ENCODE measurements at places on chromosomes 7 and 10.

DNA sequence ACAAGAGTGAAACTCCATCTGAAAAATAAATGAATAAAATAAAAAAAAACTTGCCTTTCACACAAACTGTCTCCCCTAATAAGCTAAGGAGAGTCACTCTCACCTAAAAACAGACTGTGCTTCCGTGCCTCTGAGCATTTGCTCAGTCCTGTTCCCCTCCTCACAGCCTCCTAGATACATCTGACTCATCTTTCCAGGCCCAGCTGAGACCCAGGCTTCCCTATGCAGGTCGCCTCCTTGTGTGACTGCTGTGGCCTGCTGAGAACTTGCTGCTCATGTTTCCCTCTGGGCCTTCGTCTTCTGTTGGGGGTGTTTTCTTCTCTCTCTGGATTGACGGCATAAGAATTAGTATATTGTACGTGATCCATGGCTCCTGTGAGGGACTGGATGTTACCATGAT, 777.7 kb downstream of the LRMDA start:
- no peak for DNase-seq

DNA sequence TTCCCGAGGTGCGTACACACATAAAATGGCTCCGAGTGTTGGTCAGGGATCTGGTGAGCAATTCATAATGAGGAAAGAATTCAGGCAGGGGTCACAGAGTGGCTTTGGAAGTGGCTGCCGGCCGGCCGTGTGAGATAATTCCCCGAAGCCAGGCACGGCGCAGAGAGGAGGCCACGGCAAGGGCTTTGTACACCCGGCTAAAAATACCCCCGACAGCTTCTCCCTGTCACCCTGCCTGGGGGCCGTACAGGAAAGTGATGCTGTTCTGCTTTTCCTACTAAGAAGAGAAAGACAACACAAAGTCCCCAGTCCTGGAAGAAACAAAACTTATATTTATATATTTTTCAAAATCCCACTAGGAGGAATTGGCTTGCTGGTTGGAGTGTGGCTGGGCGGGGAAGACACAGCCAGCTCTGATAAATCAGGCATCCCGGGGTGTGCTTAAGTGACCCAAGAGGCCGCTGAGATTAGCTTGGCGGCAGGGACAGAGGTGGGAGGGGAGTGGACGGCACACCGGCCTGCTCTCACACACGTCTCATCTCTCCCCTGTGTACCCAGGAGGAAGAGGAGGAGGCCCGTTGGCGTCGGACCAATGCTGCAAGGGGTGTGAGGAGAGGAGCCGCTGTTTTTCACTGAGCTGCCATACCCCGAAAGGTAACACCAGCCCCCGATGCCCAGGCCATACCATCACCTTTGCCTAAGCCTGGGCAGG, 70.5 kb downstream of the ZMIZ1 start:
- no peak for DNase-seq

DNA sequence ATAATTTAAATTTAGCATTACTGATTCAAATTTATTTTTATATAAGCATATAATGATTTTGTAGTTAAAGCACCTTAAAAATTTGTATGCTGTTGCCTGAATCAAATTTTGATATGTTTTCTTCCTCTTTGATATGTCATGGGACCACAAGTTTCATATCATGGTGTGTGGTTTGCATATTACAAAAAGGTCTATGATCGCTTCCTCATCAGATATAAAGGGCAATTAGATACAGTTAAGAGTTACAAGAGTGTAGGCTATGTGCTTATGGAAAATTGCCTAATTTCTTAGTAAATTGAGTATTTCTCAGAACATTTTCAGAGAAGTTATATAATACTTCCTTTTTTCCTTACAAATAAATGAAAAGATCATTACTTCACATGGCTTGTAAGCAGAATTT, 22.2 kb downstream of the MRC1 start:
- DNase-seq, result no peak

GRCh38 chr10:48209241-48209640, 65.3 kb downstream of the FRMPD2 start:
- DNase-seq, result no peak

- no peak for DNase-seq
Observed at GRCh38 chr7:50653126-50653864, 88.1 kb upstream of the DDC start.

GRCh38 chr10:77180794-77181193, 456.8 kb downstream of the KCNMA1 start:
- DNase-seq, result no peak

GRCh38 chr10:102451105-102451969, at the start of gene C10orf95:
C10orf95 (minus strand) TSS chr10:102451543; CDS start chr10:102451093, 450 bp downstream.
- no peak for DNase-seq

- DNase-seq, result no peak
Observed at GRCh38 chr7:100466653-100467605, 2.9 kb upstream of the SPACDR start.

DNA sequence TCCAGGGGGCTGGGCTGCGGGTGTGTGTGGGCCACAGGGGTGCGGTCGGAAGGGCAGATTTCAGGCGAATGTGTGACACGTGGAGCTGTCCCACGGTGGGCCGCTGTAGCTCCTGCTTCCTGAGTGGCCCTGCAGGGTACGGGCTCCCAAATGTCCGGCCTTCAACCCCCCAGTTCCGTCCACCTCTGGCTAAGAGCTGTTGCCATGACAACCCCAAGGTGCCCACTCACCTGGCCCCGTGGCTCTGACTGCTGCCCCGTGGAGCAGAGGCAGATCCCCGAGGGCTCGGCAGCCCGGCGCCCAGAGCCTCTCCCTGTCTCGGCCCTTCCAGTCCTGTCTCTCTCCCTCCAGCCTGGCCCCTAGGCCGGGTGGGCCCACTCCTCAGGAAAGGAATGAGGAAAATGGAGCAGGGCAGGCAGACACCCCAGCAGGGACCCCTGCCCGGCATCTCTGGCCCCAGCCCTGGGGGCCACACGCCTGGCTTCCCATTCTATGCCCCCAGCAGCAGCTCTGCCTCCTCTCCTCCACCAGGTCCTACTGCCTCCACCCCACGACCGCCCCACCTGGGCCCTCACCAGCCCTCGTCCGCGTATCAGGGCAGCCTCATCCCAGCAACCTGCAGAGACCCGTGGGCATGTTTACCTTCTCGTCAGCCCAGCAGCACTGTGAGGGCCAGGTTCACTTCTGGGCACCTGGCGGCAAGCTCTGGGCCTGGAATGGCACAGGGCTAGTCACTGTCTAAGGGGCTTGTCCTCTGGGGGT, 215.6 kb downstream of the ELFN1 start:
- DNase-seq, result no peak

GRCh38 chr7:21526007-21526406, 16.8 kb upstream of the DNAH11 start:
- no peak for DNase-seq

GRCh38 chr10:89001024-89001728, 10.6 kb downstream of the FAS start:
- no peak for DNase-seq

DNA sequence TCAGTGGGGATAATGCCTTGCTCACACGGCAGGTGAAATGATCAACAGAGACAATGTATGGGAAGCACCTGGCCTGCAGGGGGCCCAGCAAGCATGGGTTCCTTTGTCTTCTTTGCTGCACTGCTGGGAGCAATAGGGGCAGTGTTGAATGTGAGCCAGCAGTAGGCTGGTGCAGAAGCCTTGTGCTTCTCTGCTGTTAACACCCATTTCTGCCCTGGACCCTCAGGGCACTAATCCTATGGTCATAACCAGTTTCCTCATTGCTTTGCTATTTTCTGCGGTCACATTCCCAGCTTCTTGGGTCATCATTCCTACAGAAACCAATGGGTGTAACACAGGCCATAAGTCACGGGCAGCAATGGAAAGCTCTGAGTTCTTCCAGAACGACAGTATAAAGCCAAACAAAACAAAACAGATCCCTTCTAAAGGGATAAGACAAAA, 10.9 kb upstream of the LGI1 start:
- DNase-seq, result no peak

DNA sequence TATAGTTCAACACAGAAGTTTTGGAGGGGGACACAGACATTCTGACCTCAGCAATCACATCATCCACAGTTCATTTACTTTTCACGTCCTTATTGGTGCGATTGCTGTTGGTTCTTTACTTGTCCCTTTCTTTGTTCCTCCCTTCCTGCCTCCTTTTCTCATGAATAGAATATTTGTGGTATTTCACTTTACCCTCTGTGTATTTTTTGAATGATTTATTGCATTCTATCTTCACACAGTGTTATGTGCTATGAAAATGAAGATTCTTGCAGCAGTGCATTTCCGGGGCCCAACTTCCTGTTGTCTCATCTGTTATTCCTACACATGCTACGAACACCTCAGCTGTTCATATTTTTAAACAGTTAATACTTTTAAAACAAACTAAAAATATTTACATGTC, 179.6 kb downstream of the ZMYND11 start:
- DNase-seq, result no peak

GRCh38 chr7:151451626-151452571, 12.0 kb upstream of the CRYGN start:
- DNase-seq, result no peak

DNA sequence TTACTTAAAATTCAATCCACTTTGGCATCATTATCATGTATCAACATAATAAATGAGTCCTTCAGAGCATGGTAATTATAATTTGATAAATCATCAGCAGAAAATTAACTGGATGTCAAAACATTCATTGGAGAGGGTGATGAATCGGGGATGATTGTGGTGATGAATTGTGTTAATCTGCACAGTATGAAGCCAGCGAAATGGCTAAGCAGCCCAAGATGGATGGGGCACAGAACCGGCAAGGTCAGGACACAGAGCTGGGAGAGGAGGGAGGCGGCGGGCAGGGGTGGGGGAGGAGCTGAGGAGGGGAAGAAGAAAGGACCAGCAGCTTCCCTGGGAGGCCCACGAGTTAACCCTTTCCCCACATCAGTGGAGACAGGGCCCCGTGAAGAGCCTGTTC, 536.1 kb downstream of the LRMDA start:
- DNase-seq, result no peak

DNA sequence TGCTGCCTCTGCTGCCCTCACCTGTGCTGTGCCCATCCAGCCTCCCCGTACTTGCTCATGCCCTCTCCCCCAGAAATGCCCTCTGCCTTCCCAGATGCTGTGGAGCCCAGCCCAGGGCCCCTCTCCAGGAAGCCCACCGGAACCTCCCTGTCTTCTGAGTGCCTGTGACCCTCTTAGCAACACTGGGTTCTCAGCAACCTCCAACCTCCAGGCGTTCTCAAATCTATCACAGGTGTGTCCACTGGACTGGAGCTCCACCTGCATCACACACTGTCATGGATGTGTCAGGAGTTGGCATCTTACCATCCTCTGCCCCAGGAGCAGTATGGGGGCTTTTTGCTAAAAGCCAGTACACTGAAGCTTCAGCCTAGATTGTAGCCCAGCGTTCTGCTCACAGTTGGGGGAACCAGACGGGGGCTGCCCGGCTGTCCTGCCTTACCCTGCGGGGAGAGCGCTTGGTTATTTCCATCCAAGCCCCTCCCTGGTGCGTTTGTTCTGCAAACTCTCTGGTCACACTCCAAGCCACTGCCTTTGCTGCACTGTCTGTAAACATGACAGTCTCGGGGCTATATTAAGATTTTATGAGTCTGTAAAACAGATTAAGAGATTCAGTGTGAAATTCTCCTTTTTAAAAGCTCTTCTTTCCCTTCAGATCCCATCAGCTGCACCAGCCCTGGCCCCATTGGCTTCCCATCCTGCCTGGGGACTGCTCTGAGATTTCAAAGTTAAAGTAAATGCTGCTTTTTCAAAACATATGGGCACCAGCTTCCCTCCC, 71.3 kb upstream of the CPXM2 start:
- DNase-seq, result no peak

DNA sequence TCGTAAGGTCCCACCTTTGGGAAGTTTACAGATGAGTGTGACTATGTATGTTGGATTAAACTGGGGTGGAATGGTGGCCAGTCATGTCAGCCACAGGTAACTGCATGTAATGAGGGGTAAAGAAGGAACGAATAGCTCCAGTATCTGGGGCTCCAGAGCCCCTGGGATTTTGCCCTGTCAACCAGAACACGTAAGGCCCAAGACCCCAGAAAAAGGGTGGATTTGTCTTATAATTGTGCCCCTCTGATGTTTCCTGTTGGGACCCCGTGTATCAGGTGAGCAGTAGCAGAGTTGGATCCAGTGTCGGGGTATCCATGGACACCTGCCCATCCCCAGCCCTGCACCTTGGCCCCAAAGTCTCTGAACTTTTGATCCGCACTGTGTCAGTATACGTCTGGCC, 76.9 kb downstream of the ADARB2 start:
- DNase-seq, result no peak

DNA sequence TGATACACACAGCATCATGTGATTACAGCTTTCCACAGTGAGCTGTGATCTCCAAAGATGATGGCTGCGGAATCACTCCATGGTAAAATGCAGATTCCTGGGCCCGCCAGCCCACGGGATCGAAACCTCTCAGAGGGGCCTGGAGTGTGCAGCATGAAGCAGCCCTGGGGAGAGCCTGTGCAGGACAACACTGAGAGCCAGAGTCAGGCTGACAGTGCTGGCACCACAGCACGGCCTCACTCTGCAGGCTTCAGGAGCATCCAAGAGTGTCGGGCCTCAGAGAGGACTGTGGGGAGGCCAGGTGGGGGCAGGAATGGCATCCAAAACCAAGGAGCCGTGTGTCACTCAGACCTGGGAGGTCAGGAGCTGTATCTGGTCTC, 533.4 kb downstream of the TCERG1L start:
- DNase-seq, result no peak

- no peak for DNase-seq
Observed at GRCh38 chr10:4434516-4435071, 391.4 kb upstream of the AKR1E2 start.

DNA sequence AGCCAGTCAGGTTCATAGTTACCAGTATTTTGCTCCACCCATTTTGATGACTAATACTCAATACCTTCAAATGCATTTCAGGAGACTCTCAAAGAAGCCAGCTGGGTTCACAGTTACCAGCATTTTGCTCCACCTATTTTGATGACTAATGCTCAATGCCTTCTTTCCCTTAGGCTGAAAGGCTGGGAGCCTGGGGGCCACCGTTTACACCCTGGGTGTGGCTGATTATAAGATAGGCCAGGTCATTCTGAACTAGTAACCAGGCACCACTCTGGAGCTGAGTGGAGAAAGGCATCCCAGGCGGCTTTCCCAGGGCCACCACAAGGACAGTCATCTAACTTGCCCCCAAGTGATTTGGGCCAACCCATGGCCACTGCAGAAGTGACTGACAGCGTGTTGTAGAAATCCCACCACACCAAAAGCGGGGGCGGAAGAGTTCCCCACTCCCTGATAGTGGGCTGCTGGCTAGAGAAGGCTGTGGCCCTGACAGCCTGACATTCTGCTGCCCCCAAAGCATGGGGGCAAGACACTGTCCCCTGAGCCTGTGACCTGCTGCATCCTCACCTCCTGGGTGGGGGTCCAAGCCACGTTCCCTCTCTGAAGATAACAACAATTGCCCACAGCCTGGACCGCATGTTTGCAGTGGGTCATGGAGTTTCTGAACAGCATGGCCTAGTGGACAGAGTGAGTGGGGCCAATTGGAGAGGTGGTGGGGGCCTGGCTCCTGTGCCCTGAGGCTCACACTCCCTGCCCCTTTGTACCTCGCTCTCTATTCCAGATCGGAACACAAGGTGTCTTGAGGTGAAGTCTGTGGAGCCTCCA, 23.0 kb upstream of the ZNF488 start:
- DNase-seq, result no peak

GRCh38 chr10:93758891-93759410, 1.2 kb downstream of the LGI1 start:
- DNase-seq, result no peak

- DNase-seq, result no peak
Observed at GRCh38 chr10:100782461-100783244, 37.3 kb downstream of the PAX2 start.

- DNase-seq, result no peak
Observed at GRCh38 chr10:9786576-9786975, 1231.1 kb upstream of the CELF2 start.
